ENCODE measurements at places on chromosomes 3 and 15. TPM values are rescaled to one million over a fixed set of nuclear protein-coding genes. Genes with fewer than 3 reads are reported as not detected.

NAALADL2 gene
- 0.34 TPM for total RNA-seq

SLC51A gene
- total RNA-seq: not detected

SCAANT1 gene
- not detected for total RNA-seq

RAB7A gene
- 44.1 TPM for total RNA-seq

Data from nasal cavity respiratory epithelium epithelial cell of viscerocranial mucosa (primary cell).